Activated CD4-positive, alpha-beta T cell treated with anti-CD3 and anti-CD28 coated beads for 24 hours (primary cell): ENCODE measurements at places on chromosomes 2 and 18.

DNA sequence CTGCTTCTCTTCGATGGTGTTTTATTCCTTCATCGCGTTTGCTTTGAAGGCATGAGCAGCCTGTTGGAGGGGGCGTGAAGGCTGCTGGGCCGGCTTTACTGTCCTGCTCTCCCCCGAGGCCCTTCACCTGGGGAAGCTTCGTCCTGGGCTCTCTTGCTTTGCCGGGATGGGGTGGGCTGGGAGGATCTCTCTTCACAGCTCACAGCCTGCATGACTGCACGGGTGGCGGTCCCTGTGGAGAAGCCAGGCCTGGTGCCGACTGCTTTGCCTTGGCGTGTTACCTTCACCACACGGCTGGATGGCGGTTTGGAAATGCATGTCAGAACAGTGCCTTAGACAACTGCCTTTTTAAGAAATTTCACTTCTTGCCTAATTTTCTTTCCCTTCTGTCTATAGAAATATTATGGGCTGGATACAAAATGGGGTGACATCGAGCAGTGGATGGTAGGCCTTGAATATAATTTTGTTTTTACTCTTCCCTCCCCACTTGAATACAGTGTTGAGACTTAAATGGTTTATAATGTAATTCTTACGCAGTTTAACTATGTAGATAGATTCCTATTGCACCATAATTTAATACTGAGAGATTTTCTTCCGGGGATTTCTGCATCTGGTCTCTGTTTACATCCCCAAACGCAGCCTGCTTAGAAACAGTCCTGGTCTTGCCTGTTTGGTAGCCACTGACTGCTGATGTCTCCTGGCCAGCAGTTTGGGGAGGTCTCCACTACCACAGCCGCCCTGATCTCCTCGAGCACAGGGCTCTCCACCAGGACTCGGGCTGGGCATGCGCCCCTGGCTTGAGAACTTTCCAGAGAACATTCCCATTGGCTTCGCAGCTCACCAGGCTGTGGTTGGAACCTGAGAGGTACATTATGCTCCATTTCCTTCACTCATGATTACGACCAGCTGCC lies 81.0 kb upstream of the RBM44 start:
- DNase-seq = no peak

GRCh38 chr2:38578832-38579231 lies 23.9 kb downstream of the HNRNPLL start:
- no peak for DNase-seq

GRCh38 chr2:8036366-8036765 lies 645.5 kb upstream of the ID2 start:
- no peak for DNase-seq

DNA sequence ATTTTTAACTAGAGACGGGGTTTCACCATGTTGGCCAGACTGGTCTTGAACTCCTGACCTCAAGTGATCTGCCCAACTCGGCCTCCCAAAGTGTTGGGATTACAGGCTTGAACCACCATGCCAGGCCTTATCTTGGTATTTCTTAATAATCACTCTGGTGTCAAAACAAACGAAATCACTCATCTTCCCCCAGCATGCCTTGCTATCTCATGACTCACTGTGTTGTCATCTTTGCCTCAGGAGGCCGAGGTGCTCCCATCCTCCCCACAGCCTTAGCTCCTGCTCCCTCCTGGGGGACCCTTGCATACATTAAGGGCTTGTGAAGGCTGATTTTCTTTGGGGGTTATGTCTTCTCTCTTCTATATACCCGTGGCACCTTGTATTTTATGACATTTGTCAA lies 250.1 kb upstream of the DPP10 start:
- no peak for DNase-seq

- DNase-seq = no peak
Observed at GRCh38 chr2:184210329-184210728, 388.0 kb upstream of the ZNF804A start.

DNA sequence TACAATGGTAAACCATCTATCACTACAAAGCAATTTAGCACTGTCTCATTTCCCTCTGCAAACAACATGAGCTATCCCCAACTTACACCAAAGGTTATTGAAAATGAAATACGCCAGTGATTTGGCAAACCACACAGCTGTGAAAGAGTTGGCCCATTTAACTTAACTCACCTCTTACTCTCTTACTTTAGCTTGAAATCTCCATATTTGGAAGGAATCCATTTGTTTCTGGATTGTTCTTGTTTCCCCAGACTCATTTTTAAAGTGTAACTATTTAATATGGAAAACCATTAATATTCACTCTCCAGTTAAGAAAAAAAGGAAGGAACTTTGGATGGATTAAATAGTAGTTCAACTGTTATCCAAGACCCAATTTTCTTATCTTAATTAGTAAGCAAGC lies 93.7 kb upstream of the TRIB2 start:
- no peak for DNase-seq

GRCh38 chr2:23488584-23488983 lies 103.6 kb downstream of the KLHL29 start:
- DNase-seq = no peak

- DNase-seq = no peak
Observed at GRCh38 chr2:172698041-172698863, 37.4 kb upstream of the RAPGEF4 start.

DNA sequence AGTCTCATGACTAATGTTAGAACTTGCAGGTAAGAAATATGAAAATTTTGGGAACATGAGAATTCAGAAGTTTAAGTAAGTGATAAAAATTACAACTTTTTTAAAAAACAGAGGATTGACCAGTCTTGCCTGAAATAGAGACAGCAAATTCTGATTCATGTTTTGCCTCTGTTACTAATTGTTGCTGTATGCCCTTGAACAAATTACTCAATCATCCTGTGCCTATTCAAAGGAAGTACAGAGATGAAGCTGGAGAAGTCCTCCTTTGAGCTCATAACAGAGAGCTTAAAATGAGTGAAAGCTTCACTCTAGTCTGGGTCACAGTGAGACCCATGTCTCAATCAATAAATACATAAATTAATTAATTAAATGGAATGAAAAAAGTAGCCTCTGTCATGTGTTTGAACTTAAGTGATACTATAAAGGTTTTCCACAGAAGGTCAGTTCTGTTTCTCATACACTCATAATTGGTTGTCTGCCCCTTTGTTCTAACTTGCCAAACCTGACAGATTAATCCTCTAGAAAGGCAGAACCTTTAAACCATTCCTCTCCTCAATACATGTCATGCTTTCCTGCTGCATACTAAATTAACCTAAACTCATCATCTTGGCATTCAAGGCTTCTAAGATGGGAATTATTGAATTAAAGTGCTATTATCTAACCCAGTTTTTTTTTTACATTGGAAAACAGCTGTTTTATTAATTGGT lies 374.6 kb upstream of the LRATD1 start:
- DNase-seq = no peak

DNA sequence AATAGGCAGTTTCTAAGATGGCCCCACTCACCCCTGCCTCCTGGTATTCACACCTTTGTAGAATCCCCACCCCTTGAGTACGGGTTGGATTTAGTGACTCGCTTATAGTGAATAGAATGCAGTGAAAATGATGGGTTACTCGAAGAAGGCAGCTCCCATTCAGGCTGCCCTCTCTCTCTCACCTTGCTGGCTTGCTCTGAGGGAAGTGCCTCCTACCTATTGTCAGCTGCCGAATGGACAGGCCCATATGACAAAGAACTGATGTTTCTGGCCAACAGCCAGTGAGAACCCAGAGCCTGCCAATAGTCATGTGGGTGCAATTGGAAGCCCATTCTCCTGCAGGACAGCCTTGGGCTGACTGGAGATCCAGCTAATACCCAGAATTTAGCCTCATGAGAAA lies 22.1 kb upstream of the RNF103 start:
- DNase-seq = no peak

DNA sequence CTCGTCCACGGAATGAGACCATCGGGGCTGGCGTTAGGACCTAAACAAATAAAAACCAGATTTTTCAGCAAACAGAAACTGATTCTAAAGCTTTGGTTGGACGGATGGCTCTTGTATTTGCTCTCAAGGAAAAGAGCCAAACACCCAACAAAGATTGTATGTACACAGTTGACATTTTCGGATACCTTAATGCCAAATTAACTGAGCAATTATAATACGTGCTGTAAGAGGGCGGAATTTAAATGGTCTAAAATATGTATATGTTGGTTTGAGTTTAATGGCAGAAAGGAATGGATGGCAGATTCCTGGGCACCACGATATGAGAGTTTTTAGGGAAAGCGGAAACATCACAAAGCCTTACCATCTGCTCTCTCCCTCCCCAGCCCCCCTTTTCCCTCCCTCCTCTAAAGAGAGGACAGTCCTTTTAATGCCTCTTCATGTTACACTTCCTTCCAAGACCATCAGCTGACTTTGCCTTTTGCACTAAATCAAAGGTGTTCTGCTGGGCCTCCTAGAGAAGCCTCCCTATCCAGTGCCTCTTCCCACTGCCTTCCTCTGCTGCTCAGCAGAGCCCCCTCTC lies 33.3 kb downstream of the STAT1 start:
- no peak for DNase-seq

GRCh38 chr2:174897286-174897685 lies 107.9 kb downstream of the CHN1 start:
- no peak for DNase-seq
